ENCODE measurements at places on chromosomes 5 and 9. TPM values are rescaled to one million over a fixed set of nuclear protein-coding genes. Genes with fewer than 3 reads are reported as not detected.
A peak's percentile ranks its signal among the peaks of the same experiment; 100 is the strongest.

- no peaks in the 10 kb centered on the region for H3K27me3 ChIP-seq
- H3K4me3 ChIP-seq, result no peak overlapping the region
- H3K4me1 ChIP-seq, result no peaks in the 10 kb centered on the region
These were observed 166.6 kb upstream of the HMHB1 start for GRCh38 chr5:143645356-143645755.

- no peak overlapping the region for H3K4me3 ChIP-seq
- H3K36me3 ChIP-seq, result no peaks in the 10 kb centered on the region
- no peaks in the 10 kb centered on the region for H3K4me1 ChIP-seq
- H3K27me3 ChIP-seq, result no peaks in the 10 kb centered on the region
- no peak overlapping the region for H3K27ac ChIP-seq
- no peak for DNase-seq
These were observed 159.8 kb downstream of the SLF1 start for GRCh38 chr5:94778299-94778698.

DNA sequence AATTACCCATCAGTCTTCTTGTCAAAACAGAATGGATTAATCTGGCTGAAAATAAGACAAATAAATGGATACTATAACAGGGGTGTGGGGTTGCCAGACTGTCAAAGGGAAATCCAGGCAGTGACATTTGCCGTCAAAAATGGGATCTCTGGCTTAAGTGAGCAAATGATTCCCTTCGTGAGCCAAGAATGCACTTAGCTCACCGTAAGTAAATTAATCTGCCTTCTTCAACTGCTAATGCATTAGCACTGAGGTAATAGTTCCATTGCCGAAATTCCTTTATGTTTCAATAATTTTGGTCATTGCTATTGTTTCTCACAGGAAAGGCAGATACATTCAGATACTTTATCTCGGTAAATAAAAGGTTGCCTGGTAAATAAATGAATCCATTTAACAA lies 377.8 kb downstream of the KIAA0825 start:
- no peaks in the 10 kb centered on the region for H3K36me3 ChIP-seq
- DNase-seq, result no peak
- no peaks in the 10 kb centered on the region for H3K4me1 ChIP-seq
- no peak overlapping the region for H3K27ac ChIP-seq
- no peaks in the 10 kb centered on the region for H3K27me3 ChIP-seq

- H3K4me3 ChIP-seq, result no peak overlapping the region
- no peaks in the 10 kb centered on the region for H3K36me3 ChIP-seq
- H3K27ac ChIP-seq, result no peak overlapping the region
- H3K4me1 ChIP-seq, result no peaks in the 10 kb centered on the region
- no peaks in the 10 kb centered on the region for H3K27me3 ChIP-seq
- DNase-seq, result no peak
These were observed 1816.1 kb upstream of the C9orf72 start for GRCh38 chr9:29389421-29389820.

- no peak overlapping the region for H3K4me3 ChIP-seq
- H3K4me1 ChIP-seq, result no peaks in the 10 kb centered on the region
- H3K27me3 ChIP-seq, result no peaks in the 10 kb centered on the region
- H3K27ac ChIP-seq, result no peak overlapping the region
These were observed 513.4 kb upstream of the MEF2C start for GRCh38 chr5:89396278-89396954.

- H3K27me3 ChIP-seq, result no peaks in the 10 kb centered on the region
- H3K36me3 ChIP-seq, result no peaks in the 10 kb centered on the region
- H3K4me1 ChIP-seq, result peaks cover 57% of the 10 kb centered on the region
- peak overlapping the region; percentile 90 for H3K27ac ChIP-seq
- no peak overlapping the region for H3K4me3 ChIP-seq
- peak; percentile 85 for DNase-seq
These were observed 24.5 kb downstream of the PRRC2B start for GRCh38 chr9:131418143-131419025.

DNA sequence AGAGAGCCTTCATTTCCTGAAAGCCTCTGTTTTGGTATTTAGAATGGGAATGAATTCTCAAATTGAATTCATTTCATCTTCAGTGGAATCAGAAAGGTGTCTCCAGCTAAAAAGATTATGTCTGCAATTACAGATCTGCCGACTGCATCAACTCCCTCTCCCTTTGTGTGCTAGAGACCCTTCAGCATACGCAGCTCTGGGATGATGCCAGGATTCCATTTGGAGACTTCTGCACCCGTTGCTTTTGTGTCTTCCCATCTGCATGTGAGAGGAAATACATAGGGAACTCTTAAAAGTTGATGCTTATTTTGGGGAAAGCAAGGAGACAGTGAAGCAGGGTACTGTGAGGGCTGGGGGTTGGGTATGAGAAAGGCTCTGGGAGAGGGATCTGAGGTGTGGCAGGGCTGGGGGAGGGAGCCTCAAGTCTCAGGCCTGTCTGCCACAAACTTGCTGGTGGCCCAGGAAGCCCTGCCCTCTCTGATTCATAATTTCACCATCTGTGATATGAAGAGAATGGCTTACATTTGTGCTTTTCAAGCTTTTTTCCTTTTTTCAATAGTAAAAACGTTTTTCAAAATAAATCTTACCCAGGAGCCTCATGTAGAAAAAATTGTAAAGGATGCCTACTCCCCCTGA lies 89.7 kb upstream of the SAP30L start:
- H3K4me1 ChIP-seq, result no peaks in the 10 kb centered on the region
- H3K36me3 ChIP-seq, result no peaks in the 10 kb centered on the region
- DNase-seq, result no peak
- H3K27ac ChIP-seq, result no peak overlapping the region
- no peak overlapping the region for H3K4me3 ChIP-seq
- H3K27me3 ChIP-seq, result no peaks in the 10 kb centered on the region

DNA sequence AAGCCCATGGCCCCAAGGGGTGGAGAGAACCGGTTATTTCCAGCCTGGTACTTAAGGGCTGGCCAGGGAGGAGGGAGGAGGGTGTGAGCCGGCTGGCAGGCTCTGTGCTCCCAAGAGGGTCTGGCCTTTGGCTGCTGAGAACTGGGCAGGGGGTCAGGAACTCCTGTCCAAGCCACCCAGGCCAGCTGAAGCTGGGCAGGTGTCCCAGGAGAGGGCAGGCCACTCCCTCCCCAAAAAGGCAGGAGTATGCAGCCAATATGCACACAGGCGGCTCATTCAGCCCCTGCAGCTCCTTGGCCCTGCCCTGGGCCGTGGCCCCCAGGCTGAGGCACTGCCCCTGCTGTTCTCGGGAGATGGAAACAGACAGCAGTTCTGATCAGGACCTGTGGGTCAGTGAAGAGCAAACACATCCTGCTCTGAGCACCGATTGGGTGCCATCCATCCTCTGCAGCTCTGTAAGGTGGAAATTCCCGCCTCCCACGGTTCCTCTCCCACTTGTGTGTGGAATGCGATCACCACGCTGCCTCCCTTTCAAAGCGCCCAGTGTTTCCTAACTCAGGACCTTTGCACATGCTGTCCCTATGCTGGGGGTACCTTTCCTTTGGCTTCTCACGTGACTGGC lies 17.1 kb upstream of the KIF12 start:
- H3K27me3 ChIP-seq, result no peaks in the 10 kb centered on the region
- no peak overlapping the region for H3K4me3 ChIP-seq
- H3K4me1 ChIP-seq, result peaks cover 5% of the 10 kb centered on the region
- no peak for DNase-seq
- no peaks in the 10 kb centered on the region for H3K36me3 ChIP-seq

DNA sequence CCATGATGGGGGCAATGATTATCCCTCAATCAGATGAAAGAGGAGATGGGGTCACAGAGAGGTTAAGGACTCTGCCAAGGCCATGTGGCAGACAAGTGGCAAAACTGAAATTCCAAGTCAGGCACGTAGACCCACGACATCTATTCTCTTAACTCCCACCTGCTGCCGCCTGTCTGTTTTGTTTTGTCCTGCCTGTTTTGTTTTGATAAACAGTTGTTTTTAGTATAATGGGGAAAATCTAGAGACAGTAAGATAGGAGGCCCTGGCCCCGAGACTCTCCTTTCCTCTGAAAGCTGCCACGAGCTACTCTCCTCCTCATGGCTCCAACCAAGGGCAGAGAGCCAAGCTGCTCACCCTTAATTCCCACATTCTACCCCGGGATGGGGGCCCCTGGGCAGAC lies 4.9 kb downstream of the FSTL4 start:
- no peak overlapping the region for H3K27ac ChIP-seq
- H3K27me3 ChIP-seq, result no peaks in the 10 kb centered on the region
- DNase-seq, result no peak
- no peaks in the 10 kb centered on the region for H3K36me3 ChIP-seq

DNA sequence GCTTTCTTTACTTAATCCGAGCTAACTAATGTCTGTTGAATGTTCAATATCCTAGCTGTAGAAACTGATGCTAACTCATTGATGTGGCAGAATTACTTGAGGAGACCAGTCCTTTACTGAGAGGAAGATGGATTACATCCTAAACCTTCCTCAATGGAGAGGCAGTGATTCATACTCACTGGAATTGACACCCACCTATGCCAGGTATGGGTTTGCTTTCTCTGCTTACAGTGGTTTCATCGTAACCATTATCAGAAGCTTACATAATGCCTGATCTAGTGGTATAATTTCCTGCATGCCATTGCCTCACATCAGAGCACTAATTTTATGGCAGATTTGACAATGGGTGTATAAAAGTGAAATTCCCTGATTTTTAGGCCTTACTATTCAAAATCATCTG lies 384.7 kb downstream of the ANXA1 start:
- no peak overlapping the region for H3K27ac ChIP-seq
- no peak overlapping the region for H3K4me3 ChIP-seq
- H3K36me3 ChIP-seq, result no peaks in the 10 kb centered on the region
- no peaks in the 10 kb centered on the region for H3K27me3 ChIP-seq
- H3K4me1 ChIP-seq, result no peaks in the 10 kb centered on the region

DNA sequence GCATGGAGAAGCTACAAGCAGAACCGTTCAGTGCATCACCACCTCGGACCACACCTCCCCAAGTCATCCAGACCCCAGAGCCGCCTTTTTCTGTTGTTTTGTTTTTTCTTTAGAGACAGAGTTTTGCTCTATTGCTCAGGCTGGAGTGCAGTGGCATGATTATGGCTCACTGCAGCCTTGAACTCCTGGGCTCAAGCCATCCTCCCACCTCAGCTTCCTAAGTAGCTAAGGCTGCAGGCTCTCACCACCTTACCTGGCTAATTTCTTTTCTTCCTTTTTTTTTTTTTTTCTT lies 13.5 kb upstream of the SFXN1 start:
- H3K4me3 ChIP-seq, result no peak overlapping the region
- H3K27ac ChIP-seq, result no peak overlapping the region
- H3K4me1 ChIP-seq, result peaks cover 6% of the 10 kb centered on the region
- H3K36me3 ChIP-seq, result no peaks in the 10 kb centered on the region

DNA sequence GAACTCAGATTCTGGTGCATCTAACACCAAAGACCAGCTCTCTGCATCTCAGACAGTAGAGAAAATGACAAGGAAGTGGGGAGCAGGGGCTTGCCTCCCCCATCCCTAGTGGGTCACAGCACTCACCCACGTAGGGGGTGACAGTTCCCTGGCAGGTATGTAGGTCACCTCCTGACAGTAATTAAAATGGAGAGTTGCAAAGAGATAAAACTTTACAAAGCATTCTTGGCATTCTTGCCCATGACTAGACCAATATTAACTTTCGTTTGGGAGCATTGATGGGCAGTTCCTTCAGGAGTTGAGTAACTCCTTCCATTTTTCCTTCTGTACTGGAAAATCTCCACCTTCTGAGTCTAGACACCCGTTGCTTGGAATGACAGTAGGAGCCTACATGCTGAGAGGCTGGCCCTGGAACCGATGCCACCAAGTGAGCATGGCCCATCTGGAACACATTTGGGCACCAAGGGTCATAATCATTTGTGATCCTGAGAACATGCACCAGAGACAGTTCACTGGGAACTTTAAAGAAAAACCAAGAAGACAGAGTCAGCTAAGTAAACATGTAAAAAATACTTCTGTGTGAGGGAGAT lies 81.5 kb upstream of the MSX2 start:
- no peaks in the 10 kb centered on the region for H3K27me3 ChIP-seq
- no peaks in the 10 kb centered on the region for H3K4me1 ChIP-seq
- H3K36me3 ChIP-seq, result no peaks in the 10 kb centered on the region
- no peak overlapping the region for H3K4me3 ChIP-seq
- no peak for DNase-seq

DNA sequence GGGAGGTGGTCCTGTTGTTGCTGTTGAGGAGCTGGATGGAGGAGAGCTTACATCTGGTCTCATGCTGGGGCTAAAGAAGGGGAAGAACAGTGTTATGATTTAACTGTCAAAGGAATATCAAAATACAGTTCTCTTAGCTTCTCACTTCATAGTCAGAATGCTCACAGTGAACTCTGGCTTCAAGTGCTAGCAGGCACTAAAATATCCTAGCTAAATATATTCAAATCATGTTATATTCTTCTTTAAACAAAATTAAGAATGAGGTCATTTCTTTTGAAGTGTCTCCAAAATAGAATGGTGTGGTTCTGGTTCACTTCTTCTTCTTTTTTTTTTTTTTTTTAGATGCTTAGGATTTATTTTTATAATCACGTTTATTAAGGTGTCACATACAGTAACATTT lies 89.4 kb downstream of the NR3C1 start:
- no peaks in the 10 kb centered on the region for H3K36me3 ChIP-seq
- H3K4me3 ChIP-seq, result no peak overlapping the region
- DNase-seq, result no peak

- no peaks in the 10 kb centered on the region for H3K4me1 ChIP-seq
- no peak overlapping the region for H3K27ac ChIP-seq
- H3K4me3 ChIP-seq, result no peak overlapping the region
- no peak for DNase-seq
- no peaks in the 10 kb centered on the region for H3K27me3 ChIP-seq
These were observed 1124.6 kb downstream of the DTWD2 start for GRCh38 chr5:117863586-117864296.

Gene SIT1
- 3.2 TPM for total RNA-seq

Gene EIF4EBP3
- 18.0 TPM for total RNA-seq

Gene C5orf58
- 0.80 TPM for total RNA-seq

Gene TMC1
- under 0.01 TPM for total RNA-seq

Gene RUSC2
- total RNA-seq, result 17.0 TPM

Gene ZFP37
- total RNA-seq, result 2.9 TPM

Gene CD180
- 4.6 TPM for total RNA-seq

Gene MYO10
- 22.6 TPM for total RNA-seq

Gene PCDHGC4
- 2.6 TPM for total RNA-seq

All from breast epithelium (tissue), 4 donors.